Pulmonary artery endothelial cell (primary cell): ENCODE measurements at places on chromosomes 2 and 18. TPM values are rescaled to one million over a fixed set of nuclear protein-coding genes. Genes with fewer than 3 reads are reported as not detected.

- no peak for DNase-seq
Measured at GRCh38 chr2:227410191-227410590, 22.4 kb upstream of the SCYGR1 start.

DNA sequence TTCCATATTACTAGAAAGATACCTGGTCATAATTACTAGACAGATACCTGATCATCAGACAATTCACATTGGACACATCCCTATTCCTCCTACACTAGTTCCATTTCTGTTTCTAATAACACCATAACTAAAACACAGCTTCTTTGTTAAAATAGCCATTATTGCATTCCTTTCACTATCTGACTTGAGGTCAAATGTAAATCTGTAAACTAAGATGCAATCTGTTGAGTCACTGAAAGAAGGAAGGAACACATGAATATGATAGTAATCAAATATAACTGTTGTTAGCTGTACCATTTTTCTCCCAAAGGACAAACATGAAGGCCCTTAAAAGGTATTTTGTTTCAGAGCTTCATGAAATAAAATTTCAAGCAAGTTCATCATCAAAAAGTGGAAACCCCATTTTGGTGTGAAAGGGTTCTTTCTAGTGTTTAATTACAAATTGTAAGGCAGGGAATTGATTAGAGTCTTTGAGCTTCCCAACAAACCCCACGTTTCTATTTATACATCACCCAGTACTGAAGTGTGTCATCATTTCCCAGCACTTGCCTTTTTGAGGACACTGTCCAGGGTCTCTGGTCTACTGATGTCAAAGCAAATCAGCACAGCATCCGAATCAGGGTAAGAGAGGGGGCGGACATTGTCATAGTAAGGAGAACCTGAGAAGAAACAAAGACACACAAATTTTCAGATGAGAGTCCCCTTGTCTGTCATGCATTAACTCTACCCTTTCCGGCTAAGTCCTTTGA is 13.0 kb downstream of the RND3 start:
- no peak for DNase-seq

DNA sequence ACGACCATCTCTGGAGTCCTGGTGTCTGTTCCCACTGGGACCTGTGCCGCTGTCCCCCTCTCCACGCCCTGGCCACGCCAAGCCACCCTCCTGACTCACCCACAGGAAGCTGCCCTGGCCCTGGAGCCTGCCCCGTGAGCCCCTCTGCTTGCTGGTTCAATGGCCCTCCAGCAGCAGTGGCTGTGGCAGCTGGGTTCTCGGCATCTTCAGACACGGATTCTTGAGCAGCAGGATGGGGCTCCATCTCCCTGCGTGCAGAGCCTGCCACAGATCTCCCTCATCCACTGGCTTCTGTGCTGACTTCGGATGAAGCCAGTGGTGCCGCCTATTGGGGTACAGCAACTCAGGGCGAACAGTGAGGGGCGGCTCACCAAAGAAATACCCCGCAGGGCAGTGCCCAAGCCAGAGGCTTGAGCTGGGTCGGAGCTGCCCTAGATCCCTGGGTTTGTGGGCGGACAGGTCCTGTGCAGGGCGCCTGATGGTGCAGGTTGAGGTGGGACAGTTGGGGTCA is 14.0 kb downstream of the CAPN10 start:
- no peak for DNase-seq

- no peak for DNase-seq
Measured at GRCh38 chr2:131077182-131077846, 15.9 kb downstream of the FAM168B start.

- DNase-seq: no peak
Measured at GRCh38 chr2:53181759-53182158, 585.8 kb upstream of the CHAC2 start.

Gene SLC8A1
- total RNA-seq: 5.7 and 12.5 TPM in 2 replicates

Gene STON1
- total RNA-seq: 7.3 and 10.5 TPM in 2 replicates
